ENCODE measurements at places on chromosomes 7 and 10.

DNA sequence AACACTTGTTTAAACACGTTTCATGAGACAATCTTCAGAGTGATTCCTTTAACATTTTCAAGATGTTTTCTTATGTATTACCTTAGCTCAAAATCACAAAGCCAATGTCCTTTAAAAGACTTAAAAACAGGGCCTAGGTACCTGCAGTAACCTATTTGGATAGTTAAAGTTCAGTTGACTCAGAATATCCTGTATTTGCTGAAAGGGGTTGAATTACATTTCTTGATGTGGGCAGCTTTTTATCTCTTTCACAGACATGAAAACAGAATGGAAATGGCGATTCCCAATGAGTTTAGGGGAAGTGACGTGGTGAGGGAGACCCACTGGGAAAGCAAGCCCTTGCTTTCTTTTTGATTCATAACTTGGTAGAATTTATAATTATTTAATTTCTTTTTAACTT lies 324.4 kb upstream of the AOAH start:
- DNase-seq = no peak

DNA sequence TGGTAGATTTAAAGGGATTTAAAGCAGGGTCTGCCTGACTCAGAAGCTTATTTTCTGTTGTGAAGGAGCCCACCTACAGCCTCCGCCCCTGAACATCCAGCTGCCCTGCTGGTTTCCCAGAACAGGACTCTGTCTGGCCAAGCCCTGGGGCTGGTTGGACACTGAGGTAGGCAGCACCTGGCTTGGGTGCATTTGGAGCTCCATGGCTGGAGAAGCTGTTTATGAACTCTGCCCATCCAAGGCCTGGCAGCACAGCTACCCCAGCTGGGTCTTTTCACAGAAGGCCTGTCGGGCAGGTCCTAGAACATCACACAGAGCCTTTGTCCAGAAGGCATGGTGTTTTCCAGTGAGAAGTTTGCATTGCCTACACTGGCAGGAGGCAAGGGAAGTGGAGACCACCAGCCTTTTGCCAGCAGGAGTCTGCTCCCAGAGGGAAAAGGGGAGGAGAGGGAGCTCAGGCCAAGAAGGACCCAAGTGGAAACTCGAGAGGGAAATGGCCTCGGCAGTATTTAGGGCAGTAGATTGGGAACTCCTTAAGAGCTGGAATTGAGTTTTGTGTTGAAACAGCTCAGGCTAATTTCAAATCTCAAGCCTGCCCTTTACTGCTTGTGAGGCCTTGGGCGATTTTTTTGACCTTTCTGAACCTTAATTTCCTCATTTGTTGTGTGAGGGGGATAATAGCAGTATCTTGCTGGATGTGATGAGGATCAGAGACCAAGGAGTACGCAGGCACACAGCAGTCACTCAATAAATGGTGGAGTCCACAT lies 12.3 kb upstream of the PDCD4 start:
- DNase-seq = no peak

- DNase-seq = no peak
Observed at GRCh38 chr10:100509241-100509840, 10.3 kb downstream of the SEC31B start.

DNA sequence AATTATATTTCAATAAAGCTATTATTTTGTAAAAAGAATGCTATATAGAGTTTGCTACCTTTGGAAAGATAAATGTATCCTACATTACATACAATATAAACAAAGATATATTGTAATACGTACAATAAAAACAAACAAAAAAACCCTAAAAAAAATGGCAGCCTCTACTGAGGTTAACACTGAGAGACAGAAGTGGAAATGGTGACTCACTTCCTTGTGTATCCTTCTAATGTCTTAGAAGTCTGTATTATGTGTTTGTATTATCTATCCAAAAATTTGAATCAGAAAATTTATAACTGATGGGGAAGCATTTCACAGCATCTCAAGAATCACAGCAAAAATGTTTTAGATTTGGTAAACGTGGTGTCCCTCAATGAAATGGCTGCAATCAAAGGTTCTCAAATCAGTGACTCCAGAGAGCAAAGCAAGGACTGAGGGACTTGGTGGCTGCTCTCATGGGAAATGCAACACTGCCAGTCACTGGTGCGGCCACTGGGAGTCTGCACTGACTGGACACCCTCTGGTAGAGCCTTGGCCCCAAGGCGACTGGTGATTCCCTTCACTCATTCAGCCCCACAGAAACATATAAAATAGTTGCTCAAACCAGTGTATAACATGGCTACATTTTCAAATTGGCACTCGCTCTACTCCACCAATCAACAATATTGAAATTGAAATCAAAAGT lies 53.8 kb downstream of the PANK1 start:
- no peak for DNase-seq

GRCh38 chr10:79024296-79024695 lies 44.5 kb upstream of the ZMIZ1 start:
- DNase-seq = no peak

GRCh38 chr10:8591640-8592039 lies 537.2 kb downstream of the GATA3 start:
- no peak for DNase-seq

DNA sequence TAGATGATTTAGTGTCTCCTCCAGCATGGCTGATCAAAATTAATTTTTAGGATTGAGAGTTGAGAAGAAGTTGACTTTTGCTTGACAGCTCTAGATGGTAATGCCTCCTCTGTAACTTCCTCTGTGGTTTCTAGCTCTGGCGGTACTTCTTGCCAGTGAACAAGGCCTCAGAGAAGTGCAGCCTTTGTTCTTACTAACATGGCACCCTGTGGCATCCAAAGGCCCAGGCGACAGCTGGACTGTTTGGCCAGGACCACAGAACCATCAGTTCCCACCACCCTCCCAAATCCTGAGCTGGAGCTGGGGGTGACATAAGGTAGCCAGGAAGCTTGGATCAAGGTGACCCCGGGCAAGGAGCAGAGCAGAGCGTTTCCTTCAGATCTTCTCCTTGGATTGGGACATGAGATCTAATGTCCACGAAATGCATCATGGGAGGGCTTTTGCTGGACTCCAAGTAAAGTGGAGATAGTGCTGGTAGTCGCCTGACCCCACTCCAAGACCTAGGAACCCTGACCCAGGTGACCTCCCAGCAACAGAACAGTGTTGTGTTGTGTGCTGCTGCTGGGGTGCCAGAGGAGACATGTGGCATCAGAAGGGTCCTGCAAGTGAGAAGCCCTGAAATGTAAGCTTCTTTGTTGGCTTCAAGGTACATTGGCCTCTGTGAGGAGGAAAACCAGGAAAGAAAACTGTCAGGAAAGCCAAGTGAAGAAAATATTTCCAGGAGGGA lies 41.8 kb downstream of the APBB1IP start:
- DNase-seq = no peak

- no peak for DNase-seq
Observed at GRCh38 chr10:6123532-6123931, 34.7 kb downstream of the RBM17 start.

DNA sequence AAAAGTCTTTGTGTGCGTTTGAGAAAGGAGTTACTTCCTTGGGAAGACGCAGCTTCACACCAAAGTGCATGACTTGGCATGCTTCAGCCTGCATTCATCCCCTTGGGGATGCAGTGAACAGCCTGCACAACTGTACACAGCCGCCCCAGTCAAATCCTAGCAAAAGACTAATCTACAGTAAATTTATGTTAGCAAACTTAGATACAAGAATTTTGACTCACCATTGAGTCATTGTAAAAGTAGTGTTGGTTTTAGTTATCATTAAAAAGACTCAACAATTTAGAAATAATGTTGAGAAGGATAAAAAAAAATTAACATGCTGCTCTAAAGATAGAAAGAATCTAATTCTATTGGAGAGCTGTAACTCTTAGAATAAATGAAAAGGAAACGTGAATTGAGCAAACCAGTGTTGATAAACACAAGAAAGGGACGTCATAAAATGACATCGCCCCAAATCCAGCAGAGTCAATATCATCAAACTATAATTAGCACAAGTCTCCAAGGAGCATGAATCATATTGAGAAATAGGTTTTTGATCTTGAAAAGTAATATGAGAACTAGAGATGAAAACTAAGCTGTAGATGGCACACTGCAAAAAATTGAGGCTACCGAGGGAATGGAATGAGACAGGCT lies 11.9 kb upstream of the OPTN start:
- DNase-seq = no peak

DNA sequence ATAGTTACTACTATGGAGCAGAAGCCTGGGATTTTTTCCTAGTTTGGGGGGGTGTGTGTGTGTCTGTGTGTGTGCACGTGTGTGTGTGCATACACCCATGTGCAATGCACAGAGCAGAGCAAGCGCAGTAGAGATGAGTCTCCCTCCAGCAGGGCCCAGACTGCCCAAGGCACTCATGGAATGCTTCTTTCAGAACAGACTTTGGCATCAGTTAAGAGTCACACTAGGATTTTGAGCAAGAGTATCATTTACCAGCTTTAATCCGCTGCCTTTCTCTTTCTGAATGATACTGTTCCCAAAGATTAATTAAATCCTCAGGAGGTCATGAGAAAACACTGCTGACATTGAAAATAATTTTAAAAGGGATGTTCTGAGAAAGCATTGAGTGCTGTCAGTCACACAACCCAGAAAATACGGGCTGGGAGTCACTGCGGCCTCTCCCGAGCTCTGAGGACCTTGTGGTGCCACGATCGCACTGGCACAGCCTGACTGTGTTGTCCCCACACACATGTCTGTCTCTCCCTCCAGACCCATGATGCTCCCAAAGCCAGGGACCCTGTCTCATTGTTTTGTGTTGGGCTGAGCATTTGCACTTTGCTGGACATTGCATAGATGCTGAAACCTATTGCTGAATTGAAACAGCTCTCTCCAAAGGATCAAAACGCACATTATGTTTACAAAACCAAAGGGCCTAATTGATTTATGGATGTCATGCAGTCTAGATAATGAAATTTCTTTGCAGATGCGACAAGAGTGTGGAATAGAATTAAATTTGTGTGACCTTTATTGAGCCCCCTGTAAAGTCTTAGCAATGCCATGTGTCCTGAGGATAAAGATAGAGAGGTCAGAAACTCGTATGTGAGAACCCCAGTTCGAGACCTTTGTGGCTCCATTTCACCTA lies 54.7 kb upstream of the FIGNL1 start:
- no peak for DNase-seq

- no peak for DNase-seq
Observed at GRCh38 chr10:43785252-43785651, 136.6 kb upstream of the ZNF32 start.

- no peak for DNase-seq
Observed at GRCh38 chr7:44971902-44972441, 6.8 kb downstream of the MYO1G start.

DNA sequence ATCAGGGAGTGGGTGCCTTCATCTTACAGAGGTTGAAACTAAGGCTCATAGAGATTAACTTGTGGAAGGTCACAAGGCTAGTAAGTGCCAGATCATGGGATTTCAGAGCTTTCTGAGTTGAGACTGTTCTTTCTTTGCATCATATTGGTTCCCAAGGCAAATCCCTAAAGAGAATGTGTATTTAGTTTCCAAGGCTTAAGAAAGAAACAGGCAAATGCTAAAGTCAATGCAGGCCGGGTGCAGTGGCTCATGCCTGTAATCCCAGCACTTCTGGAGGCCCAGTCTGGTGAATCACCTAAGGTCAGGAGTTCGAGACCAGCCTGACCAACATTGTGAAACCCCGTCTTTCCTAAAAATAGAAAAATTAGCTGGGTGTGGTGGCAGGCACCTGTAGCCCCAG lies 19.8 kb downstream of the CDK1 start:
- DNase-seq = no peak

DNA sequence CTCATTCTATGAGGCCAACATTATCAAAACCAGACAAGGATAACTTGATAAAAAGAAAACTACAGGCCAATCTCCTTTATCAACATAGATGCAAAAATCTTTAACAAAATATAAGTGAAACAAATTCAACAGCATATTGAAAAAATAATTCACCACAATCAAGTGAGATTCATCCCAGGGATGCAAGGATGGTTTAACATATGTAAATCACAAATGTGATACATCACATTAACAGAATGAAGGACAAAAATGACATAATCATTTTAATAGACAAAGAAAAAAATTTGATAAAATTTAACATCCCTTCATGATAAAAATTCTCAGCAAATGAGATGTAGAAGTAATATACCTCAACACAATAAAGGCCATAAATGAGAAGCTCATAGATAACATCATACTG lies 53.8 kb downstream of the TCAF1 start:
- DNase-seq = no peak

GRCh38 chr10:124194199-124194824 lies 100.9 kb upstream of the CHST15 start:
- no peak for DNase-seq

- DNase-seq = no peak
Observed at GRCh38 chr7:57415730-57416129, 34.2 kb upstream of the ZNF716 start.

- DNase-seq = no peak
Observed at GRCh38 chr10:34762156-34762555, 52.9 kb downstream of the PARD3 start.

DNA sequence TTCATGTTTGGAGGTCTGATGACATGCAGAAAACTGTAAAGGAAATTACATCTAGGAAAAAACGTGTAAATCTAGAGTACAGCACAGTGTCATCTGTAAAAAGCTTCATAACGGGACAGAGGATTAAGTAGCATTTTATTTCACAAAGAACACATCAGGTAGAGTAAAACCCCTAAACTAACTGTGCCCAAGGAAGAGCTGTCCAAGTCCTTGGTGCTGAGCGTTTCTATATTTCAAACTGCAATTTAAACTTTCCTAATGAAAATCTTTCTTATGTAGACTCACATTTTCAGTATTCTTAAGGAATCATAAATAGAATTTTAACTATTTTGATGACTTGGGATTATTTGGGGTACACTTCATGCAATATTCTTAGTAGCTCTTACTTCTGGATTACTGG lies 646.2 kb downstream of the IPMK start:
- no peak for DNase-seq

GRCh38 chr7:128236924-128237586 lies 4.0 kb upstream of the LEP start:
- peak; percentile 56 for DNase-seq

DNA sequence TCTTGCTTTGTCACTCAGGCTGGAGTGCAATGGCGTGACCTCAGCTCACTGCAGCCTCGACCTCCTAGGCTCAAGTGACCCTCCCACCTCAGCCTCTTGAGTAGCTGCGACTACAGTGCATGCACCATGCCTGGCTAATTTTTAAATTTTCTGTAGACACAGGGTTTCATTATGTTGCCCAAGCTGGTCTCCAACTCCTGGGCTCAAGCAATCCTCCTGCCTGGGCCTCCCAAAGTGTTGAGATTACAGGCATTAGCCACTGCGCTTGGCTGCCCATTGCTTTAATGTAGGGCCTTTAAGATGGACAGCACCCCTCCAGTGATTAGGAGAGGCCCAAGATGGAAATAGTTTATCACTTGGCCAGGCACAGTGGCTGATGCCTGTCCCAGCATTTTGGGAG lies 39.4 kb downstream of the NIPSNAP2 start:
- no peak for DNase-seq

DNA sequence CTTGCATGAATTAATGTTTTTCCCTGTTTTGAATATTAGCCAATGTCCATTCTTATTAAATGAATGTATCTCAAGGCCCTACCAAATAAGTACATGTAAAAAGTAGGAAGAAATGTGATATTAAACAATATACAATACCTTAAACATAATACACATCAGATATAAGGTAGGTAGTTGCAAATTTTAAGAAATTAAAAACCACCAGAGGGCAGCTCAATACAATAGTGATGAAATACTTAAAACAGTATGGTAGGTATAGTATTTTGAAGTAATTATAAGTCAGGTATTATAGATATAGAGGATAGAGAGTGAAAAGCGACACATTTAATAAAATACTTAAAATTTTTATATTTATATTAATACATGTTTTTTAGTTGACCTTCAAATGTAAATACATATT lies 43.6 kb upstream of the CDK14 start:
- DNase-seq = no peak
